ENCODE measurements at places on chromosomes 16 and 17.

DNA sequence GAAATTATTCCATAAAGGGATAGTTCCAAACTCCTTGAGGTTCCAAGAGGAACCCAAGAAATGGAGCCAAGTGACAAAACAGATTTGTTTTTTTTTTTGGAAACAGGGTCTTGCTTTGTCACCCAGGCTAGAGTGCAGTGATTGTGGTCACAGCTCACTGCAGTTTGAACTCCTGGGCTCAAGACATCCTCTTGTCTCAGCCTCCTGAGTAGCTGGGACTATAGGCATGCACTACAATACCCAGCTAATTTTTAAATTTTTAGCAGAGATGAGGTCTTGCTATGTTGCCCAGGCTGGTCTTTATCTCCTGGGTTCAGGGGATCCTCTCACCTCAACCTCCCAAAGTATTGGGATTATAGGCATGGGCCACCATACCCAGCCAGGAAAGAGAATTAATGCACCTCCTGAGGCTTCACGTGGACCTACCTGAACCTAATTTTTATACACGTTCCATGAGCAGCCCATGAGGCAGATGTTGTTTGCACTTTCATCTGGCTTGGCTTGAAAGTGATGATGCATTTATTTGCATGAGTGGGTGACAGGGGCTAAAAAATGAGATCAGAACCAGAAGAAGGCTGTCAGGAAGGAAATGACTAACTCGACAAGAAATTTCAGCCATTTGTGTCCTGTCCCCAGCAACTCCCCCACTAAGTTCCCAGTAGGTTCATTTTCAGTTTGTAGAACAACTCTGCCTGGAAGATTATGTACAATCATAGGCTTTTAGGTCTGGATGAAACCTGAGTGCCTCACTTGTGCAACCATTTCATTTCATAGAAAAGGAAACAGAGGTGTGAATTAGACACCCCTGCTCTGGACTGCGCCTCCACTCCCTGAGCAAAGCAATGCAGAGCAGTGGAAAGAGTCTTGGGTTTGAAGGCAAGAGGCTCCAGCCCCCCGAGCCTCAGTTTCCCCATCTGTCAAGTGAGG lies 10.3 kb upstream of the IRF8 start:
- peak; percentile 69 for DNase-seq

- no peak for DNase-seq
These were observed 292.5 kb downstream of the SOX9 start for GRCh38 chr17:72413077-72414031.

- peak; percentile 58 for DNase-seq
These were observed 1.8 kb upstream of the WIPI1 start for GRCh38 chr17:68459037-68459639.

GRCh38 chr16:83789642-83790401 lies 18.0 kb upstream of the HSBP1 start:
- DNase-seq, result no peak

GRCh38 chr17:31561469-31562375 lies 170.2 kb downstream of the RAB11FIP4 start:
- DNase-seq, result no peak

DNA sequence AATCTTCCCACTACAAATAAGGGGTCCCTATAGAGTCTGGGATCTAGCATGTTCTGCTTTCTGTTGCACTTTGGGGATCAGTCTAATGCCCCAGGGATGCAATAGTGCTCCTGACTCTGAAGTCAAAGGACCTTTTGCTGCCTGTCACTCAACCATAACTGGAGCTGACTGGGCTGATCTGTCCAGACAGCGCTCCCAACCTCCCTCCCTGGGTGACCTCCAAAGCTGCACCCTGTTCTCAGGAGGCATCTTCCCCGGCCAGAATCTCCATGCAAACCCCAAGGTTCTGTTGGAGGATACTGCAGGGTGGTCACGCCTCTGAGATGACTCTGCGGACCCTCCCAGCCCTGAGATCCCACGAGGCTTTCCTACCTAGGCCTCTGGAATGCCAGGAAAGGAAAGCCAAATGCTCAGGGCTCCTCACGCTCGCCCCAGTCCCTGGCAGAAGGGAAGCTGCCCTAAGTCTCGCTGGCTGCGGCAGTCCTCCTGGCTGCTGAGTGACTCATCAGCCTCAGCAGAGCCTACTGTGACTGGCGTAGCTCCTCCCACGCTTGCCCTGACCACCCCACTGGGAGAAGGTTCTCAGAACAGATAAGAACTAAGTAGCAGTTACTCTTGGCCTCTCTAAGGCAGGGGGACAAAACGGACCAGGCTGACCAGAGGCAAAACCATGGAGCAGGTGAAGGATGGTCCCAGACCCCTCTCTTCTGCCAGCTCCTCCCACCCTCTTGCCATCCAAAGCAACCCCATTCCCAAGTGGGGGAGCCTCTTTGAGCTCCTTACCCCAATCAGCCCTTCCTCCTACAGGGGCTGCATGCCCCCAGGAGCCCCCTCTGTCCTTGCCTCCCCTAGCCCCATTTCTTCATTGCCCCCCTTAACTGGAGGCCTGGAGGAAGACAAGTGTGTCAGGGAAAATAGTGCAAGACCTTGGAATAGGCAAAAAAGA lies 124.1 kb upstream of the TNRC6C start:
- DNase-seq, result no peak

GRCh38 chr17:69913616-69914015 lies 161.4 kb upstream of the KCNJ16 start:
- DNase-seq, result no peak

- DNase-seq, result no peak
These were observed 52.6 kb downstream of the PRKCA start for GRCh38 chr17:66354981-66355380.

- DNase-seq, result no peak
These were observed 7.5 kb upstream of the KCNG4 start for GRCh38 chr16:84247331-84247730.

GRCh38 chr17:42273474-42274252 lies 2.5 kb downstream of the STAT5B start:
- DNase-seq, result no peak

DNA sequence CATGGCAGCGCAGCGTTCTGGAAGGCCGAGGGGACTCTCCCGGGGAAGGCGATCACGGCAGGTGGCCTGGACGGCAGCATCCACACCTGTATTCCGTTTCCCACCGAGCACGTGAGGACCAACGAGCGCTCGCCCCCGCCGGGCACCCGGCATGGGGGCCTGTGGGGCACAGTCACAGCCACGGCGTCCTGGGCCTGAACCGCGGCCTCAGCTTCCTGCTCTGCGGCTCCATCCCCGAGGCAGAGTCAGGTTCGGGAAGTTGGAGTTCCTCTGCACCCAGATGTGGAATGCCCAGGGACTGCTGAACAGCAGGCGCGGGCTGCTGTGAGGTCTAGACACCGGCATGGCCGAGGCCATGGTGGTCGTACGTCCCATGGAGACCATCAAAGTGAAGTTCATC lies 1713.9 kb downstream of the TP53TG3F start:
- DNase-seq, result no peak

- no peak for DNase-seq
These were observed 12.2 kb upstream of the AKTIP start for GRCh38 chr16:53515259-53515658.

DNA sequence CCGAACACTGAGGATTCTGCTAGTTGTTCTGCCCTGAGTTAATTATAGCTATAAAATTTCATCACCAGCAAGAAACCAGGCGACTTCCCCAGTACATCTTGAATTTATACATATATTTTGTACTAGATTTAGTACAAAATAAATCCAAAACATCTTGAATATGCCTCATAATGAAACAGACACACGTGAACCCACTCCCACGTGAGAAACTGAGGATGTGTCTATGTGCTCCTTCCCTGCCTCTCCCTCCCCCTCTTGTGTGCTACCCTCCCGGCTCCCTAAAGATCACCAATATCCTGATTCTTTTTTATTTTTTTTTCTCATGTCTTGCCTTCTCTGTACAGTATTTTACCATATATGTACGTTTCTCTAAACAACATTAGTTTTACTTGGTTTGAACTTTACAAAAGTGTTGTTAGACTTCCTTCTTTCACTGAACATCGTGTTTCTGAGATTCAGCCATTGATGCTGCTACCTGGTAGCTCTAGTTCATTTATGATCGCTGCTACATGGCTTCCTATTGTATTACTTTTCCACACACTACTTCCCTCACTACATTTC lies 1.1 kb upstream of the LCMT1 start:
- DNase-seq, result no peak

DNA sequence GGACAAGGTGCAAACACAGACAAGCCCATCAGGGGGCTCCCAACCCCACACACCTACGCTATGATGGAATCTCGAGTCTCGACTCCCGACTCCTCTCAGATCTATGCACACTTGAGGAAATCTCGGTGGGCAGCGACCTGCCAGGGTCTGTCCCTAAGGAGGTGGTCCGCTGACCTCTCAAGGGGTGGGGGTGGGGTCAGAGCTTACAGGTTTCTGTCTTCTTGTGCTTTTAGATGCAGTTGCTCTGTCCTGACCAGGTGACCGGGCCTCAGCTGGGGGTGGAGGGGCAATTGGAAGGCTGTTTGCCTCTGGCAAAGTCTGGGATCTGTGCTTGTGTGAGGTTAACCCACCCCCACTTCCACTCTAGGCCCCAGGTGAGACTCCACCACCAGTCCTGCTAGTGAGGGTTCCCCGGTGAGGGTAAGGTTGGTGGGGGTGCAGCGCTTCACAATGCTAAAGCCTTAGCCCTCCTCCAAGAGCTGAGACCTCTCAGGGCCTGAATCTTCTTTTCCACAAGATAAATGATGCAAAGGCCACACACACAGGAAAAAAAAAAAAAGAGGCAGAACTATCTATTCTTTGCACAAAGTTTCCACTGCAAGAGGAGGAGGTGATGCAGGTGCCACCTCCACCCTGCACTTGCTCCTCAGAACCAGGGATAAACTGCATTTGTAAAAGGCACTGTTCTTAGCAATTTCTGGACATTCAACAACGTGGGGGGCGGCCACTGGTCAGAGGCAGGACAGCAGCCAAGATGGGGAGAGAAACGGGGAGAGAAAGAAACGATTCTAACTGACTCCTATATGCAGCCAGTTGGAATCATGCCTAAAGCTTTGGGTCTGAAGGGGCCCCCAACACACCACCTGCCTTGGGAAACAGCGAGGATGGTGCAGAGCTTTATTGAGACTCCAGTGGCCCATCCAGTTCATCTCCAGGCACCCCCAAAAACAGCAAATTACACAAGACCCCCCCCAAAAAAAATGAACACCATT lies 4.1 kb downstream of the CISD3 start:
- no peak for DNase-seq

DNA sequence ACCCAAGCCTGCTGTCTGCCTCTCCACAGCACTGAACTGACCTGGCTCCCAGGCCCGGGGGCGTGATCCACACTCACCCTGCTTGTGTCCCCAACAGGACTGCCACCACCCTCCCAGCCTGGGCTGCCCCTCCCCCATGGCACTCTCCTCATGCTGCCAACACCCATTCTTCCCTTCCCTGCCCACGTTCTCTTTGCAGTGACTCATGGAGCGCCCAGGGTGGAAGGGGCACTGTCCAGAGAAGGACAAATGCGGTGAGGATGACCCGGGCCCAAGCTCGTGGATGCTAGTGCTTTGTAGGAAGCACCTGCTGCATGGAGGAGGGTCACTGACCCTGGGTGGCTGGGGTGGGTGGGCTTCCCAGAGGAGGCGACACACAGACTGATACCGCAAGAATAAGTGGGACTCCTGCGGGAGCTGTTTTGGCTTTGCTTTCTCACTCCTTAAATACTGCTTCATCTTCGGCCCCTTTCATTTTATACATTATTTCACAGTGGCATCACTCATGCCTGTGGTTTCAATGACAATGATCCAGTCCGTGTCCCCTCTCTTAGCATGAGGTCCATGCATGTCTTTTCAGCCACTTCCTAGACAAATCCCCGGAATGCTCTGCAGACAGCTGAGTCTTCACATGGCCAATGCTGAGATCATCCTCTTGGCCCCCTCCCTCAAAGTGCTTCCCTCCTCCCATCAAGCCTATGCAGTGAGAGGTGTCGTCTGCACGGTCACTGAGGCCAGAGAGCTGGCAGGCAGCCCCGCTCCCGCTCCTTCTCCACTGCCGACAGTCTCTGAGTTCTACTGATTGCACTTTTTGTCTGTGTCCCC lies 17.6 kb downstream of the CDK5R1 start:
- DNase-seq, result no peak

DNA sequence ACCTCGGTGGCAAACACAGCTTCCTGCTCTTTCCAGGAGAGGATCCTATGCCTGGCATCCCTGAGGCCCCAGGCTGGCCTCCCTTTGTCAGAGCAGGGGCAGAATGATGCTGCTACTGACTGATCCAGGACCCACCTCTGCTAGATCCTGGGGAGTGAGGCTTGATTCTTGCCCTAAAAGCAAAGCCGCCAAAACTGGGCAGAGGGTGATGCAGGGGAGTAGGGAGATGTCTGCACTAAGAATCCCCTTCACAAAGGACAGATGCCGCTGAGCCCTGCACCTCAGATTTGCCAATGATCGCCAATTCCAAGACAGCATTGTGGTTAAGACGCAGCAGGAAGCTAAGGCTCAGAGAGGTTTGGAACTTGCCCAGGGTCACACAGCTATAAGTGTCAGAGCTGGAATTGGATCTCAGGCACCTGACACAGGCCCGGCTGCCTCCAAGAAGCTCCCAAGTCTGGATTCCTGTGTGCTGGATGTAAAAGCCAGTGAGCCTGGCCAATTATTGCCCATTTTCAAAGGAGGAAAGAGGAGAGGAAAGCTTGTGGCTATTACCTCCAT lies 60.7 kb upstream of the TNRC6C start:
- DNase-seq, result no peak

- DNase-seq, result peak; percentile 73
These were observed 792 bp downstream of the PPP1R9B start for GRCh38 chr17:50149417-50150353.

GRCh38 chr16:31002250-31002700 lies 8.2 kb downstream of the STX1B start:
- DNase-seq, result no peak
